ENCODE measurements at places on chromosomes 13 and 19.

- no peak for DNase-seq
Measured at GRCh38 chr13:31859571-31859970, 120.2 kb downstream of the RXFP2 start.

DNA sequence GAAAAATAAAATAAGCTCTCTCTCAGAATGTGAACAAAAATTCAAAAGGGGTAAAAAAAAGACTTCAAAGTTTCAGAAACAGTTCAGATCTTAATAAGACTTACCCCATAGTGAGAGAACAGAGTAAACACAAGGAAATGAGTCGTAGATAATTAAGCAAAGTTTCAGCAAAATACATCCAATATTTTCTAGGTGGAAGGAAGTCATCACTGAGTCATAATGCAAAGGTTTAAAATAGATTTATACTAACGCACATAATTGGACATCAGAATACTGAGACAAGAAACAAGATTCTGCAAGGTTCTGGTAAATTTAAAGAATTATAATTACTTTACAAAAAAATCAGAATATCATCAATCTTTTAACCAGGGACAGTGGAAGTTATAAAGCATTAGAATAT is 1370.7 kb upstream of the ATXN8OS start:
- no peak for DNase-seq

- DNase-seq: no peak
Measured at GRCh38 chr13:102699504-102699903, 4.7 kb upstream of the METTL21C start.

DNA sequence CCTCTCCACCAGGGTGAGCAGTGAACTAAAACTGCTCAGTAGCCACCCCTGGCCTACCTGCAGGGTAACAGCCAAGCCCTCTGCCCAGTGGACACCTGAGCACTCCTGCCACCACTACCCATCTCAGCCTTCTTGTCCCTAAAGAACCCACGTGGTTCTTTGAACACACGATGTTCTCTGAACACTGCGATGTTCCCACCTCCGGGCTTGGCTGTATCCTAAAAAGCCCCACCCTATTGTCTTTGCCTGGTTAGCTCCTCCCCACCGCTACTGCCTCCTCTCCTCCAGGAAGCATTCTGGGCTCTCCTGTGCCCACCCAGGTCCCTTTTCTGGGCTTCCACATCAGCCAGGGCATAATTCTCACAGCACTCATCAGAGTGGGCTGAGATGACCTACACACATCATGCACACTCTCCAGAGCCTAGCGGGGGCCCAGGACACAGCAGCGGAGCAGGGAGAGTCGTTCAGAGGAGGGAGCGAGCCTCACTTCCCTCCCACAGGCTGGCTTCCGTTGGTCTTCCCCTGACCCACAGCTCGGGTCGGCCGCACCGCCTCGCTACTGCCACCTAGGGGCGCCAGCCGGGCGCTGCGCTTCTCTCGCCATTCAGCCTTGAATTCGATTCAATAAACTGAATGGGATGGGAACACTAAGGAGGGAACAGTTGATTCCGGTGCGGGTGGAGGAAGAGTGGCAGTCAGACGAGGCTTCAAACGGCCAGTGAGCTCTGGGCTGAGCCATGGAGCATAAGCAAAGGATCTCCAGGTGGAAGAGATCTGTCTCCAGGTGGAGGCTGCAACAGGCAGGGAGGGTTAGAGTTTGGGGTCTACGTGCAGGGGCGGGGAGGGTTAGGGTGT is 3.2 kb downstream of the ELAVL1 start:
- peak; percentile 52 for DNase-seq

DNA sequence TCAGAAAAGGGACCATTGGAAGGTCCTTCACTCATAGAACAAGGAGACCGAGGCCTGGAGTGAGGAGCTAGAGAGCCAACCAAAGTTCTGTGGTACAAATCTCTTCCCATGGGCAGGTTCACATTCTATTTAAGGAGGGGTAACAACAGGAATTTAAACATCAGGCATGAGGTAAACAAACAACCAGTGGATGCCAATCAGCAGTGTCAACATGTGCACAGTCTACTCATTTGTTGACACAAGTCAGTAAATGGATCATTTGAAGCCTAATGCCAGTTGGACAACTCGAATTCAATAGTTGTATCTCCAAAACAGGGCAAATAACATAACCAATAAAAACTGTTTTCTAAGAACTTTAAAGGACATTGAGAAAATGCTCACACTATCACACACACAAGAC is 6.3 kb upstream of the DOCK9 start:
- no peak for DNase-seq

GRCh38 chr13:31322702-31323405 is 123.1 kb downstream of the B3GLCT start:
- DNase-seq: no peak

- no peak for DNase-seq
Measured at GRCh38 chr19:33366127-33366526, 7.4 kb upstream of the CEBPG start.

- DNase-seq: no peak
Measured at GRCh38 chr19:40528078-40528477, 48.6 kb upstream of the SHKBP1 start.

GRCh38 chr13:23470790-23471614 is 37.5 kb upstream of the SACS start:
- no peak for DNase-seq

GRCh38 chr13:93976528-93976927 is 503.0 kb downstream of the DCT start:
- no peak for DNase-seq

- no peak for DNase-seq
Measured at GRCh38 chr13:72113076-72113475, 246.1 kb upstream of the DACH1 start.

GRCh38 chr13:20566468-20566897 is 474 bp upstream of the IFT88 start:
- DNase-seq: peak; percentile 21

GRCh38 chr13:25478186-25478585 is 106.4 kb downstream of the ATP8A2 start:
- no peak for DNase-seq

GRCh38 chr19:7682175-7682855 is 1.7 kb downstream of the TRAPPC5 start:
- no peak for DNase-seq

DNA sequence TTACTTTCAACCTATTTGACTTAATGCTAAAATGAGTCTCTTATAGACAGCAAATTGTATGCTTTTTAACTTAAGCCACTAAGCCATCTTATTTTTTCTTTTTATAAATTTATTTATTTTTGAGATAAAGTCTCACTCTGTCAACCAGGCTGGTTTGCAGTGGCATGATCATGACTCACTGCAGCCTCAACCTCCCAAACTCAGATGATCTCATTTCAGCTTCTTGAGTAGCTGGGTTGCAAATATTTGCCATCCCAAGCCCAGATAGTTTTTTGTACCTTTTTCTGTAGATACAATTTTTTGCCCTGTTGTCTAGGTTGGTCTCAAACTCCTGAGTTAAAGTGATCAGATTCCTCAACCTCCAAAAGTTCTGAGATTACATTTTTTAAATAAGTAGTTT is 27.1 kb downstream of the ZNF714 start:
- DNase-seq: no peak

- no peak for DNase-seq
Measured at GRCh38 chr13:99819967-99820366, 151.6 kb downstream of the ZIC5 start.

GRCh38 chr19:49056101-49056901 is 1.2 kb downstream of the CGB7 start:
- DNase-seq: peak; percentile 27

DNA sequence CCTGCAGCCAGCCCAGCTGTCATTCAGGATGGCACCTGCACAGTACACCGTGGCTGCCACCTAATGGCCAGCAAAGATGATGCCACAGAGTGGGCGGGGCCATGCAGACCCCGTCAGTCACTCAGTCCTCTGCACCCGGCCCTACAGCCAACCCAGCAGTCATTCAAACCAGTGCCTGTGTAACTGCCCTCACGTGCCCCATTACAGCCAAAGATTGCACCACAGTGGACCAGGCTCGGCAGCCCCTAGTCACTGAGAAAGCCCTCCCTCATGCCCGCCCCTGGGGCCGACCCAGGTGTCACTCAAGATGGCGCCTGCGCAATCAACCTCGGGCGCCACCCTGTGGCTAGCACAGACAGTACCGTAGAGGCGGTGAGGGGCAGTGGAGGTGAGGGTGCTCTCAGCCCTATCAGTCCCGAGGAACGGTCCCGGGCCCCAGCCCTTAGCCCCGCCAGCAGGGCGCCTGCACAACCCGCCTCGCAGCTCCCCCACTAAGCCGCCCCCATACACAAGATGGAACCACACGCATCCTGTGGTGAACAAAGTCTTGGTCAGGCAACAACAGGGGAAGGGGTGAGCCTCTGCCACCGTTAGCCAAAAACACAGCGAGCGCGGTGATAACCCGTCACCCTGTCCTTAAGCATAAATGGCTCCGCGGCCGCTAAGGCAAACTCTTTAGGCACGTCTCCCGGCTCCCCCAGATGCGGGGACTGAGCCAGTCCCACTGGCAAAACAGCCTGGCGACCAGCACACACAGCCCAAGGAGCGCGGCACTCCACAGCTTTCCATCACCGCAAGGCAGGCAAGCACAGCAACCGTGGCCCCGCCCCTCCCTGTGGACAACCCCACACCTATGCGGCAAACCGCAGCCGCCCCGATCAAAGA is 2.3 kb downstream of the PEG3 start:
- DNase-seq: no peak

DNA sequence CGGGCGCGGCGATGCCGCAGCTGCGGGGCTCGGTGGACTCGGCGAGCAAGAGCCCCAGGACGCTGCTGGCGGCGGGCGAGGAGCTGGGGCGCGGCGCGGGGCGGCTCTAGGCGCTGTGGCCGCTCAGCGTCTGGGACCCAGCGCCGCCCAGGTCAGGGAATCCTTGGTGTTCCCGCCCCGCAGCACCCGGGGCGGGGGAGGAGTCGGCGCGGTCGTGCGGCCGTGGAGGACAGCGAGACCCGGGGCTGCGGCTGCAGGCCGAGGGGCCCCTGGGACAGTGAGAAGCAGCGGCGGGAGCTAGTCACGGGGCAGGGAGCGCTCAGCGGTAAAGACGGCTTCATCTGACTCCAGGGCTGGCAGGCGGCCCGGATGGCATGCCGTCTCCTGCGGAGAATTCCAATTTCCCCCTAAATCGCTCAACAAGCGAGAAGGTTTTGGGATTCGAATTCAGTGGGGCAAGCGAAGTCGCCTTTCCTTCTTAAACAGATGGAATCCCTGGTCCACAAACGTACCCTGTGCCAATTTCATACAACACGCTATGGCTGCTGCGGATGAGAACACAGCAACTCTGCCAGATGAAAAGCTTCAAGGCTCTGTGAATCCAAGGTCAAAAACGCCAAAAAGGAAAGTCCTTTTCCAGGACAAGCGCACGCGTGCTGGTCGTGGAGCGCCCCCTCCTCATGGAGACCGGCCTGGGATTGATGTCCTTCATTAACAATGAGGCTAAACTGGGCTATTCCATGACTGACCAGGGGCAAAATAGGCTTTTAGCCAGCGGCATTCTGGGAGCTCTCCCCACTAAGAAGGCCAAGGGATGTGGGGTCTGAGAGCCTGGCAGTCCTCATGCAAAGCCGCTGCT is 4.2 kb upstream of the ZSCAN4 start:
- DNase-seq: no peak

- DNase-seq: no peak
Measured at GRCh38 chr13:84430446-84430845, 548.2 kb upstream of the SLITRK1 start.

DNA sequence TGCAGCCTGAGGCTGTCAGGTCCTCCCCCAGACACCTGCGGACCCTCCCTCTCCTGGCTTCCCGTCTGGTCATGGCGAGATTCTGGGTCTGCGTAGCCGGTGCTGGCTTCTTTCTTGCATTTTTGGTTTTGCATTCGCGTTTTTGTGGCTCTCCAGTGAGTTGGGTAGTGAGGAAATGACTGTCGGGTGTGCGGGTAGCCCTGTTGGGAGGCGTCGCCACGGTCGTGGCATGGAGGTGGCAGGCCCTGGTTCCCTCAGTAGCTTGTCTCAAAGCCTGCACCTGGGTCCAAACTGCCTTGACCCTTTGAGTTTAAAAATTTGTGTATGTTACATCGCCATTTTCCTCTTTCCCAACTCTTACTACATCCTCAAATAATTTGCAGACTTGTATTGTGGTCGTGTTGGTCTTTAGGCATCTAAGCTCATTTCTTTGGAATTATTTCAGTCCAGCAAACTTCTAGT is 344 bp downstream of the NHLRC3 start:
- peak; percentile 30 for DNase-seq

DNA sequence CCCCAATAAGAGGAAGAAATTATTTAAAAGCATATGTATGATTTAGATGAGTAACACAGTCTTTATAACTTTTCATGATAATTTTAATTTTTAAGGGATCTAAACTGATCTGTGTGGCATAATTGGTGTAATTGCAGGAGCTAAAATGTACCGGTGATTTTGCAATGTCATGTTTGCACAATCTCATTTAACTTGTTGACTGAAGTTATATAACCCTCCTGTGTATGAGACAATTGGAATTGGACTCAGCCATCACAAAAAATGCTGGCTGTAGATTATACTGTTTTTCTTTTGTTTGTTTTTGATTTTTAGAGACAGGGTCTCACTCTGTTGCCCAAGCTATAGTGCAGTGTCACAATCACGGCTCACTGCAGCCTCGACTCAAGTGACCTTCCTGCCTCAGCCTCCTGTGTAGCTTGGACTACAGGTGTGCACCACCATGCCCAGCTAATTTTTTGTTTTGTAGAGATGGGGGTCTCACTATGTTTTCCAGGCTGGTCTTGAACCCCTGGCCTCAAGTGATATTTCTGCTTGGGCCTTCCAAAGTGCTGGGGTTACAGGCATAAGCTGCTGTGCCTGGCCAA is 26.1 kb downstream of the FGF9 start:
- DNase-seq: no peak

DNA sequence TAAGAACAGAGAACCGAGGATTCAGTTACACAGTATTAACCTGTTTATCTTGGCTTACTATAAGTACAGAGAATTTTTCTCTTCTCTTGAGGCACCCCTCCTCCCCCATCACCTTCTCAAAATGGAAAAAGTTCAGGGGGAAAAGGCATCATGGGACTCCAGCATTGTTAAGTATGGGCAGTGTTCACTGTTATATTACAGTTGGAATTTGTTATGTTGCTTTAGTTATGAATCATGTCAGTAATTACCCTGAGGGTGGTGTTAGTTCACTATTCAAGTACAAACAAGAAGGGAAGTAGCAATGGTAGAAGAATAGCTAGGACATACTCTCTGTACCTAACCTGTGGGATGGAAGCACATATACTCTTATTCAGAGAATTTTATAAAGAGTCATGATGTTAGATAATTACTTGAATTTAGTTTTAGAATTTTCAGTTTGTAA is 12.0 kb downstream of the LPAR6 start:
- DNase-seq: no peak

All from effector CD8-positive, alpha-beta T cell (primary cell).